NCI-H2171 treated with DMSO at 0.1 percent for 48 hours (cell line): ENCODE measurements at places on chromosomes 13 and 19.

- no peak for DNase-seq
Observed at GRCh38 chr13:74442751-74443150, 308.5 kb upstream of the KLF12 start.

- no peak for DNase-seq
Observed at GRCh38 chr19:28221736-28222135, 991.2 kb downstream of the UQCRFS1 start.

DNA sequence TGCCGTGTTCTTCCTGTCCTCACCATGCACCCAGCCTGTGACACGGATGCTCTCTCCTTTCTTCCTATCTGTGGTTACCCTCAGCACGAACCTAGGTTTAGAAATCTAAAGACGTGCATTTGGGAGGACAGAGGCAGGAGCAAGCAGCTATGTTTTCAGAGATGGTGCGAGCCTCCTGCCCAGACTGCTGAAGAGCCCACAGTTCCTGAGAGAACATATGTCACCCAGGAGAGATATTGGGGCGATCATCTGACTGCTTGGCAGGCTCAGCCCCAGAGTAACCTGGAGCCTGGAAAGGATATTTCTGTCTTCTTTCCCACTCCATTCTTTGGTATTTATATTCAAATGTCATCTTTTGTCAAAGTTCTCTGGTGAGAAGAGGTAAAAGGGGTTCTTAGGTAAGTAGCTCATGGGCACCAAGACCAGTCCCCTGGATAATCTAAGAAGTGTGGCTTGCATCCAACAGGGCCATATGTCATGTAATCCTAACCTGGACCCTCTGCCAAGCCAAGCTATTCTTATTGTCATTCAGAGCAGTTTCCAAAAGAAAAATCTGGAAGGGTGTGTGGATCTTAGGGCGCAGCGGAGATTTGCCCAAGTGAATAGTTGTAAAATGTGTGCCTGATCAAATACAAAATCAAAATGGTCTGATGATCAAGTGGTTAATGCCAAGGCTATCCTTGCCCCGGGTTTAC lies 59.5 kb downstream of the FGF9 start:
- no peak for DNase-seq

GRCh38 chr19:6769006-6769619 lies 1.9 kb upstream of the SH2D3A start:
- no peak for DNase-seq

GRCh38 chr13:113369881-113370280 lies 6.0 kb upstream of the GRTP1 start:
- DNase-seq: no peak

DNA sequence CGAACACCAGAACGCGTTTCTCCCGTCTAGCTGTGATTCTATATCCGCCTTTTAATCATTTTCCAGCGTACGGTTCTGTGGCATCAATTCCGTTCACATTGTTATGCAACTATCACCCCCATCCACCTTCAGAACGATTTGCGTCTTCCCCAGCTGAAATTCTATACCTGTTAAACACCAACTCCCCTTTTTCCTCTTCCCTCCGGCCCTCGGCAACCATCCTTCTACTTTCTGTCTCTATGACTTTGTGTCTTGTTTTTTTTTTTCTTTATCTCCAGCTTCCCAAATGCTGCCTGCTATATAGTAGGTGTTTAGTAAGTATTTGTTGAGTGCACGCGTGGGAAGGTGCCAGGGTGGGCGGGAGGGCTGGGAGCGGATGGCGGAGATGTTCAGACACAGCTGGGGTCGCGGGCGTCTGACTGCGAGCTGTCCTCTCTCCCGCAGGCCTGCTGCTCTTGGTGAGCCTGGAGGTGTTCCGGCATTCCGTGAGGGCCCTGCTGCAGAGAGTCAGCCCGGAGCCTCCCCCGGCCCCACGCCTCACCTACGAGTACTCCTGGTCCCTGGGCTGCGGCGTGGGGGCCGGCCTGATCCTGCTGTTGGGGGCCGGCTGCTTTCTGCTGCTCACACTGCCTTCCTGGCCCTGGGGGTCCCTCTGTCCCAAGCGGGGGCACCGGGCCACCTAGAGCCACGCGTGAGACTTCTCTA lies 20.2 kb downstream of the CACNG6 start:
- DNase-seq: no peak

DNA sequence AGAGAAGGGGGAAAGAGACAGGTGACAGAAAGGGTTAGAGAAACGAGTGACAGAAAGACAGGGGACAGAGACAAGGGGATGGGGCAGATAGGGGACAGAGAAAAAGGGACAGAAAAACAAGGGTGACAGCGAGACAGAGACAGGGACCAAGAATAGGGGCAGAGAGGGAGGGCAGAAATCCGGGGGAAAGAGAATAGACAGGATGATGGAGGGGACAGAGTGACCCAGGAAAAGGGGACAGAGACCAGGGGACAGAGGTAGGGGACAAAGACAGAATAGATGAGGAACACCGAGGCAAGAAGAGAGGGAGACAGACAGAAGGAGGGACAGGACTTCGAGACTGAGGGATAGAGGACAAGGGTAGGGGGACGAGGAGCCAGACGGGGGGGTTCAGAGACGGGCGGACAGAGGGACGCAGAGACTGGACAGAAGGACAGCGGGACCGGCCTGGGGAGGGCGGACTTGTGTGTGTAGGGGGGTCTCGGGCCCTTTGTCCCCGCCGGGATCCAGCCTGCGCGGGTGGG lies 593 bp downstream of the CADM4 start:
- peak; percentile 14 for DNase-seq

GRCh38 chr19:54315956-54316355 lies 3.0 kb upstream of the LILRA5 start:
- DNase-seq: no peak

DNA sequence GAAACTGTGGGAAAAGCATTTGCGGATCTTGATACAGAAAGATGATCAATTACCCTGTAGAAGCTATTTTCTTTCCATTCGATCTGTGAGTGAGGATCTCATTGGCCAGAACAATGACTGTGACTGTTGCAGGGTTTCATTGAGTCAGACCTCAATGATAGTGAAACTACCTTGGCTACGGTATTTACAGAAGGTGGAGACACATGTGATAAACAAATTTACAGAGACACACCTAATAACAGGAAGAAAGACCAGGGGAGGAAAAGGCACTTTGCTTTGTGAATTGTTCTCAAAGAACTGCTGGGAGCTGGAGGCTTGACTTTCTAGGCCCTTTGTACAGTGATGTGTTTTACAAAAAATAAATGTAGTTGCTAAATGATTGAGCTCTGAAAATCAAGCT lies 19.9 kb upstream of the ARGLU1 start:
- DNase-seq: no peak

DNA sequence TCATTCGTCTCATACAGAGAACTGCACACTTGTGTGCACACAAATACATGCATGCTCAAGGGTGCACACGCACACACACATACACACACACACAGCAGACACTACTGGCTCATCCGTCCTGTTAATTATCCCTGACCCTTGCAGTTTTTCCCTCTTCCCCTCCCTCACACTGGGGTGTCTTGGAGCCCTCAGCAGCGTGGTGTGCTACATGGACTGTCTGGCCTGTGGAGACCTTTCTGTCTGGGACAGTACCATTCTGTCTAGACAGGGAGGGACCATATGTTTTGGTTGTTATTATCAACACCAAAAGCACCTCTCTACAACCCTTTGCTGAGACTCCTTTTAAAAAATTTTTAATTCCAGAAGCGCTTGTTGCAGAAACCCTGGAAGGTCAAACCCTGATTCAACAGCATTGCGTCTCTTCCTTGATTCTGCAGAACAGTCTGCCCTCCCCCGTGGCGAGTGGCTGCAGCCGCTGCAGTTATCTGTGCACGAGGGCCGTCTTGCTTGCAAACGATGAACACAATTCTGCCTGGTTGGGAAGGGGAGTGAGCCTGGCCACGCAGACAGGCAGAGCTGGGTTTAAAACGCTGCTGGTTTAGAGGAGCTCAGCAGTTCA lies 374.0 kb downstream of the IRS2 start:
- no peak for DNase-seq

DNA sequence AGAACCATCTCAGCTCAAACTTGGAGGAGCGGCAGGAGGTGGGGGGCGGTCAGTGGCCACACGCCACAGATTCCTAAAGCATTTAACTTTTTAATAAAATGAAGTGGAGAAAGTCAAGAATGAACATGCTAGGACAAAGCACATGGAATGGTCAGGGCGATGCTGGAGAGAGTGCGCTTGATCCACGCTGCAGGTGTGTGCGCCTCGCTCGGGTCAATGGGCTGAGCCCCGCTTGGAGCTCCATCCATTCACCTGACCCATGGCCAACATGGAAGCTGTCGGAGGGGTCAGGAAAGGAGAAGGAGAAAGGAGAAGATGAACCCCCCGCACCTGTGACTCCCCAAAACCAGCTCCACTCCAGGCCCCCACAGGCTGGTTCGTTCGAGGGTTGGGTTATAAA lies 41.8 kb downstream of the SUGP2 start:
- DNase-seq: no peak

GRCh38 chr13:114200399-114200911 lies 21.4 kb downstream of the CFAP97D2 start:
- DNase-seq: peak; percentile 45

GRCh38 chr13:27182844-27183497 lies 11.4 kb upstream of the USP12 start:
- DNase-seq: no peak

- DNase-seq: no peak
Observed at GRCh38 chr13:43910856-43911255, 31.2 kb downstream of the LACC1 start.

DNA sequence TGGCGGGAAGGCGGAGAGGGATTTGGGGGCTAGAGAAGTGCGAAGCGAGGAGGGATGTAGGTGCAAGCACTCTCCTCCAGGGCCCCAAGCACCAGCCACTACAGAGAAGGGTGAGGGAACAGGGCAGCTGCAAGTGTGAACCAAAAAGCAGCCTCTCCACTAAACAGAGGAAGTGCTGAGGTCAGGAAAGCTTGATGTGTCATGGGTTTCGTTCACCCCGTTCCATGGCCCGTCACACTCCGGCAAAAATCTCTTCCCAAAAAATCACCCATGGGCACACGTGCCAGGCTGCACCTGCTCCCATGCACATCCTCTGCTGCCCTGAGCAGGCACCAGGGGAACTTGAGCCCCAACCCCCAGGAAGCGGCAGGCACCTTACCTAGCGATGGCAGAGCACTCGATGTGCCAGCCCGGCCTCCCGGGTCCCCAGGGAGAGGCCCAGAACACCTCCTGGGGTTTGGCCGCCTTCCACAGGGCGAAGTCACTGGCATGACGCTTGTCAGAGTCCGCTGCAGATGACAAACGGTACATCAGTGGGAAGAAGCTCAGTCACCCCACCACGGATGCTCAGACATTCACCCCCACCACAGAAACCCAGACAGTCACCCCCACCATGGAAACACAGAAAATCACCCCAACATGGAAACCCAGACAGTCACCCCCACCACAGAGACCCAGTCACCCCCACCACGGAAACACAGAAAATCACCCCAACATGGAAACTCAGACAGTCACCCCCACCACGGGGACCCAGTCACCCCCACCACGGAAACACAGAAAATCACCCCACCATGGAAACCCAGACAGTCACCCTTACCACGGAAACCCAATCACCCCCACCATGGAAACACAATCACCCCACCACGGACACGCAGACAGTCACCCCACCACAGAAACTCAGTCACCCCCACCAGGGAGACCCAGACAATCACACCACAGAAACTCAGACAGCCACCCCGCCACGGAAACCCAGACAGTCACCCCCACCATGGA lies 29.0 kb downstream of the CARS2 start:
- DNase-seq: peak; percentile 58

GRCh38 chr13:44575741-44576350 lies at the start of gene TSC22D1:
Gene TSC22D1, minus strand, starts transcription at chr13:44576330. Its CDS starts 256 bp downstream, at chr13:44576074.
- DNase-seq: peak; percentile 46

DNA sequence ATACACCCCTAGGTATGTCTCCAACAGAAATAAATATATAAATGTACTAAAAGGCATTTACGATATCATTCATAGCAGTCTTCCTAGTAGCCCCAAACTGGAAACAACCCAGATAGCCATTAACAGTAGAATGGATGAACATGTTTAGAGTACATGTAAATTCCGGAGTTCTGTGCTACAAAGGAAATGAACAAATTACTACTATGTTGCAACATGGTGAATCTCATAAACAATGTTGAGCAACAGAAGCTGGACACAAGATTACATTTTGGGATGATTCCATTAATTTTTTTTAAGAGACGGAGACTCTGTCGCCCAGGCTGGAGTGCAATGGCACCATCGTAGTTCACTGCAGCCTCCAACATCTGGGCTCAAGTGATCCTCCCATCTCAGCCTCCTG lies 5.9 kb upstream of the SLC7A10 start:
- no peak for DNase-seq

DNA sequence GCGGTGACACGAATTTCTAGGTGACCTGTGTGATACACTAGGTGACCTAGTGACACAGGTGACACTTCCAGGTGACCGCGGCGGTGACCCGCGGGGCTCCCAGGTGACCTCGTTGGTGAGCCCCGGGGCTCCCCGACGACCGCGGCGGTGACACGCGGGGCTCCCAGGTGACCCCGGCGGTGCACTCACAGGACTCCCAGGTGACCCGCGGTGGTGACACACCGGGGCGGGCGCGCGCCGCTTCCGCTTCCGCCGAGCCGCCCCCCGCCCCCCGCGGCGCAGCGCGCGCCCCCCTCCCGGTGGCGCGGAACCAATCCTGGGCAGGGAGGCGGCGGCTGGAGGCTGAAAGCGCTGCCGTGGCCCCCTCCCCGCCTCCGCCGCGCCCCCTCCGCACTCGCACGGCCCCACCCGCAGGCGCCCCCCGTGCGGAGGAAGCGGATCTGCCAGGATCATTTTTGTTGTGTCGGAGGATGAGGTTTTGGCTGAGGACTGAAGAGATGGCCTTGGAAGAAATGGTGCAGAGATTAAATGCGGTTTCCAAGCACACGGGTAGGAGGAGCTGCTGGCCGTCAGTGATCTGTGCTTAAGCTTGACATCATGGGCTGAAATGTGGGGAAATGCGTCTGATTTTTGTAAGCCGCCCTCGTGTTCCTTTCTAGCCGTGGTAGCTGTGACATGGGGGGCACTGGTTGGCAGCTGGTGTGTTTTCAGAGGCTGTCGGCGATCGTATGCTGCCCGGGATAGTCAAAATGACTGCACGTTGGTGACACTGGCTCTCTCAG lies at the start of gene MCF2L:
Gene MCF2L, plus strand, starts transcription at position 305 of the 782 bp plus-strand sequence. Its CDS starts 166 bp downstream, at position 471.
- DNase-seq: peak; percentile 87

- DNase-seq: no peak
Observed at GRCh38 chr19:34118879-34119748, 53.2 kb upstream of the LSM14A start.

GRCh38 chr19:18233224-18233825 lies 7.1 kb upstream of the PDE4C start:
- DNase-seq: peak; percentile 32
